ENCODE measurements at places on chromosomes 3 and 15. TPM values are rescaled to one million over a fixed set of nuclear protein-coding genes. Genes with fewer than 3 reads are reported as not detected.

Gene LEKR1
- not detected for total RNA-seq

Gene SLC2A2
- not detected for total RNA-seq

Gene EAF1
- 22.7 TPM for total RNA-seq

Gene FBXO40
- total RNA-seq, result not detected

Gene CRABP1
- 5.1 TPM for total RNA-seq

Gene BUB1B
- total RNA-seq, result 3.5 TPM

Gene MYO5C
- total RNA-seq, result 3.0 TPM

DNA sequence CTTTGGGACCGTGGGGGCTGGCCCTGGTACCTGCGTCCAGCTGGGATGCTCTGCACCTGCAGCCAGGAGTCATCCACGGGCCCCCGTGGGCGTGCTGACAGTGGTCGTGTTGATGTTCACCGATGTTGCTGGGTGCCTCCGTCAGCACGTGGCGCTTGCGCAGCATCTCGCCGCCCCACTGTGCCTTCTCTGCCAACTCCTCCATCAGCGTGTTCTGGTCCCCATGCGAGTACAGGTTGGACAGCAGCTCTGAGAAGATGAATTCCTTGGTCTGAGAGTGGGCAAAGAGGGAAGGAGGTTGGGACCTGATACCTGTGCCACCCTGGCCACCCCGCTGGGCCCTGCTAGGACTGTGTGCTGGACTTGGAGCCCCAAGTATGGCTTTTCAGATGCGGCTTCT lies 61.4 kb downstream of the ADAMTS7 start:
- no peaks in the 10 kb centered on the region for H3K36me3 ChIP-seq
- no peak overlapping the region for H3K4me3 ChIP-seq
- no peaks in the 10 kb centered on the region for H3K27me3 ChIP-seq
- no peak for DNase-seq

DNA sequence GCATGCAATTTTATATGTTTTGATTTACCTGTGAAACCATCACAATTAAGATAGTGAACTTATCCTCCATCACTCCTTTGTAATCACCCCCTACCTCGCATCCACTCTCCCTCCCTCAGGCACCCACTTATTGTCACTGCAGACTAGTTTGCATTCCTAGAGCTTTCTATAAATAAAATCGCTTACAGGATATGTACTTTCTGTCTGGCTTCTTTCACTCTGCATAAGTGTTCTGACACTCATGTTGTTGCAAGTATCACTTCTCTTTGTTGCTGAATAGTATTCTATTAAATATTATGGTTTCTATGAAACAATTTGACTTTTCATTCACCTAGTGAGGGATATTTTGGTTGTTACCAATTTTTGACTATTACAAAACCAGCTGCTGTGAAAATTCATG lies 139.3 kb downstream of the RSRC1 start:
- H3K4me3 ChIP-seq, result no peak overlapping the region
- no peak for DNase-seq
- no peaks in the 10 kb centered on the region for H3K27me3 ChIP-seq
- no peaks in the 10 kb centered on the region for H3K4me1 ChIP-seq
- no peaks in the 10 kb centered on the region for H3K36me3 ChIP-seq

GRCh38 chr3:71127844-71128243 lies 455.7 kb downstream of the FOXP1 start:
- peaks cover 38% of the 10 kb centered on the region for H3K4me1 ChIP-seq
- peak overlapping the region; percentile 93 for H3K27ac ChIP-seq
- H3K27me3 ChIP-seq, result no peaks in the 10 kb centered on the region
- H3K36me3 ChIP-seq, result no peaks in the 10 kb centered on the region
- no peak for DNase-seq
- H3K4me3 ChIP-seq, result peak overlapping the region; percentile 79

GRCh38 chr3:197801891-197802778 lies 11.1 kb downstream of the LRCH3 start:
- no peaks in the 10 kb centered on the region for H3K36me3 ChIP-seq
- peak overlapping the region; percentile 31 for H3K27ac ChIP-seq
- H3K4me3 ChIP-seq, result no peak overlapping the region
- no peaks in the 10 kb centered on the region for H3K27me3 ChIP-seq

DNA sequence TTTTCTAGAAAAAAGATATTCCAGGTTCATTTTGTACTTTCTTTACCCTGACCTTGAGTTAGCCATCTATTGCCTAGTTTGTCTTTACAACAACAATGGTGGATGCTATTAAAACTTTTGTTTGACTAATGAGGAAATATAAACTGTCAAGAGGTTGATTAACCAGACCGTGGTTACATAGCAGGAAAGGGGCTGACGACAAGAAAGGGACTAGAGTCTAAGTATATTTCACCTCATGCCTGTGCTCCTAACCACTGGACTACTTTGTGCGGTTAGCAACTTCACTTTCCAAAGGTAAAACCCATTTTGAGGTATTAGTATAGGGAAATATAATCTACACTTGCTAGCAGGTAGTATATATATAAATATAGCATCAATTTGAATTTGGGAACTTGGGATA lies 327.1 kb downstream of the SATB1 start:
- no peaks in the 10 kb centered on the region for H3K27me3 ChIP-seq
- no peaks in the 10 kb centered on the region for H3K36me3 ChIP-seq
- DNase-seq, result no peak

DNA sequence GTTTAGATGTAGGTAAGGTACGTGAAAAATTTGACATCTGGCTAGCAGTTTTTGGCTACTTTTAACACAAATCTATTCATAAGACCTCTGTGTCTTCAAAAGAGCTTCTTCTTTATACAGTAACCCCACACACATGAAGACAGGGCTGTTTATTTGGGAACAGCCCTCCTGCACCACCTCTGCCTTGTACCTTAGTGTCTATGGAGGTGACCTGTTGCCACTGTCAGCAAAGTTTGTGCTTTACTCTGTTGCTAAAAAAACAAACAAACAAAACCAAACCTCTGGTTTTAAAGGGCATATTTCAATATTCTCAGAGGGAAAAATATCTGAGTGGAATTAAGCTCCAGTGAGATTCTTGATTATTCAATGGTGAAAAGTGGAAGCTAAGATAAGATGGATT lies 122.0 kb downstream of the ARPP21 start:
- peaks cover 5% of the 10 kb centered on the region for H3K4me1 ChIP-seq
- H3K27ac ChIP-seq, result no peak overlapping the region
- H3K36me3 ChIP-seq, result no peaks in the 10 kb centered on the region
- H3K27me3 ChIP-seq, result no peaks in the 10 kb centered on the region

- H3K36me3 ChIP-seq, result no peaks in the 10 kb centered on the region
- H3K4me1 ChIP-seq, result peaks cover 10% of the 10 kb centered on the region
- no peak for DNase-seq
- no peak overlapping the region for H3K27ac ChIP-seq
- H3K4me3 ChIP-seq, result no peak overlapping the region
- H3K27me3 ChIP-seq, result no peaks in the 10 kb centered on the region
These were observed 89.0 kb upstream of the PFN2 start for GRCh38 chr3:150059729-150060128.

DNA sequence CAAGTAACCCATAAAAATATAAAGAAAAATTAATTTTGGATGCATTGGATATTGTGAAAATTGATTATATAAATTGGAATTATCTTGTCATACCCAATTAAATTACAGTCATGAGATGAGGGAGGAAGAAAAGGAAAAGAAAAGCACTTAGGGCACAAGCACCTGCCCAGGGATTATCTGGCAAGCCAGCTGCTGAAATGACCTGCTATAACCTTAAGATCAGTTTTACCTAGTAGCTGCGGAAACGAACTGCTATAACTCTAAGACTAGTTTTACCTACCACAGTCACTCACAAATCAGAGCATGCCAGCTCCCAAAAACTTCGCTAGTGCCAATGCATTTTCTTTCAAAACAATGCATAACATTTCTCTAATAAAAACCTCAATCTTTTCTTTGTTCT lies 26.2 kb downstream of the LRRFIP2 start:
- DNase-seq, result no peak
- H3K36me3 ChIP-seq, result peaks cover 9% of the 10 kb centered on the region

- no peaks in the 10 kb centered on the region for H3K36me3 ChIP-seq
- no peak overlapping the region for H3K4me3 ChIP-seq
- DNase-seq, result no peak
- no peaks in the 10 kb centered on the region for H3K4me1 ChIP-seq
- no peak overlapping the region for H3K27ac ChIP-seq
These were observed 30.6 kb upstream of the GPR160 start for GRCh38 chr3:170007031-170007663.

- H3K36me3 ChIP-seq, result no peaks in the 10 kb centered on the region
- no peaks in the 10 kb centered on the region for H3K27me3 ChIP-seq
- no peak for DNase-seq
- peaks cover 27% of the 10 kb centered on the region for H3K4me1 ChIP-seq
- H3K4me3 ChIP-seq, result peak overlapping the region; percentile 42
These were observed 607.2 kb upstream of the MDFIC2 start for GRCh38 chr3:70919661-70920060.

DNA sequence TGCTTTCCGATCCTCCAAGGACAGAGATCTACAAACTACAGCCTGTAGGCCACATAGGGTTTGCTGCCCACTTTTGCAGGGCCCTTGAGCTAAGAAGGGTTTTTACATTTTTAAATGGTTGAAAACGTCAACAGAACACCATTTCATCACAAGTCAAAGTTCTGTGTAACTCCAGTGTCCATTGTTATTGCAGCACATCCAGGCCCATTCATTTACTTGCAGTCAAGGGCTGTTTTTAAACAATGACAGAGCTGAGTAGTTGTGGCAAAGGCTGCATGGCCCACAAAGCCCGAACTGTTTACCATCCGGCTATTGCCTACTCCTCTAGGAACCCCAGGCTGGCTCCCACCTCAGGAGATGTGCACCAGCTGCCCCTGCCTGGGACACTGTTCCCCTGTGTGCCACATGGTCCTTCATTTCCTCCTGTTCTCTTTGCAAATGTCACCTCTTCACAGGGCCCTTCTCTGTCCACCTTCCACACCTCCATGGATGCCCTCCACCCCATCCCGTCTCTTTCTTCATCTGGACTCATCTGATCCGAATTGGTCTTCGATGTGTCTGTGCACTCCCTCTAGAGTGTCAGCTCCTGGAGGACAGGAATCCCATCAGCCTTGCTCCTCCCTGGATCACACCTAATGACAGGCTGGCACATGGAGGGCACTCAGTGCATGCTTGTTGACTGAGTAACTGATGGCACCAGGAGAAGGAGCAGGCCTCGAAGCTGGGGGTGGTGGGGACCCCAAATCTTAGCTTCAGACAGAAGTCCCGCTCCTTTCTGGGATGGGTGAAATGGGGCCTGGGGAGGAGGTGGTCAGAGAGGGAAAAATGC lies 69.5 kb upstream of the IQSEC1 start:
- H3K27me3 ChIP-seq, result no peaks in the 10 kb centered on the region
- H3K4me1 ChIP-seq, result no peaks in the 10 kb centered on the region
- H3K36me3 ChIP-seq, result no peaks in the 10 kb centered on the region
- DNase-seq, result no peak
- H3K4me3 ChIP-seq, result no peak overlapping the region
- H3K27ac ChIP-seq, result no peak overlapping the region

- no peak overlapping the region for H3K4me3 ChIP-seq
- DNase-seq, result no peak
- H3K27me3 ChIP-seq, result no peaks in the 10 kb centered on the region
- no peaks in the 10 kb centered on the region for H3K4me1 ChIP-seq
- H3K36me3 ChIP-seq, result no peaks in the 10 kb centered on the region
These were observed 178.2 kb upstream of the GOLIM4 start for GRCh38 chr3:168273917-168274316.

DNA sequence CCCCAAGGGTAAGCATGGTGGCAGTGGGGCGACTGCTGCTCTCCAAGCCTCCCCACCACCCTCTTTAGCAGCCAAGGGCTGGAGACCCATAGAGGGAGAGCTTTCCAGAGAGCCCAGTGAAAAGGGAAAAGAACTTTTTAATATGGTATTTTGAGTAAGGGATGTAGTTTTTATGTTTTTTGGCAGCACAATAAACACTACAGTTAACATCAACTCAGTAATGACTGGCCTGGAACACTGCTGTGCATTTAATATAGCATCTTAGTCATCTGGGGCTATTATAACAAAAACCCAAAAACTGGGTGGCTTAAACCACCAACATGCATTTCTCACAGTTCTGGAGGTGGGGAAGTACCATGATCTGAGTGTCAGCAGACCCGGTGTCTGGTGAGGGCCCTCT lies 495.8 kb downstream of the GABRG3 start:
- no peak overlapping the region for H3K4me3 ChIP-seq
- no peaks in the 10 kb centered on the region for H3K36me3 ChIP-seq
- no peak for DNase-seq
- H3K4me1 ChIP-seq, result no peaks in the 10 kb centered on the region
- H3K27ac ChIP-seq, result no peak overlapping the region

All from thoracic aorta (tissue), 2 donors.